ENCODE measurements at places on chromosomes 6 and 20.

- no peak for DNase-seq
These were observed 49.4 kb upstream of the DACT2 start for GRCh38 chr6:168368936-168369335.

- no peak for DNase-seq
These were observed 14.9 kb downstream of the IL17A start for GRCh38 chr6:52201046-52201445.

- no peak for DNase-seq
These were observed 20.6 kb downstream of the MMP24OS start for GRCh38 chr20:35257175-35257909.

DNA sequence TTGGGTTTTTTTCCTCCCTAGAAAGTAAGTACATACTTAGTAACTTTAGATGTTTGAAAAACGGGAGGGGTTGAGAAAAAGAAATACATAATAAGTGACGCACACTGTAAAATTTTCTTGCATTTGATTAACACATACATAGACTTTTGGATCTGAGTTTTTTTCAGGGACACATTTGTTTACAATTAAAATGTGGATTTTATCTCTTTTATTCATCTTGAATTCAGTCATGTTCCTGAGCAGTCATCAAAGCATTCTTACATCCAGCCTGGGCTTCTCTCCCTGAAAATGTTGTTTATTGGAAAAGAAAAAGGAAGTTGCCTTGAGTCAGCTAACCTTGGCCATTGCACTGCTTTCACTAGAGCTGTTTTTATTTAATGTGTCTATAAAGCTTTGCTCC, 8.7 kb upstream of the RPP40 start:
- DNase-seq: no peak

- DNase-seq: no peak
These were observed 20.9 kb downstream of the DEF6 start for GRCh38 chr6:35318196-35319171.
